ENCODE measurements at places on chromosomes 7 and 10.

- no peak for DNase-seq
These were observed 307.2 kb downstream of the SNX13 start for GRCh38 chr7:17633067-17633466.

- no peak for DNase-seq
These were observed 18.0 kb upstream of the ZNF488 start for GRCh38 chr10:47401874-47402640.

GRCh38 chr7:22043367-22043766, 97.7 kb upstream of the CDCA7L start:
- no peak for DNase-seq

DNA sequence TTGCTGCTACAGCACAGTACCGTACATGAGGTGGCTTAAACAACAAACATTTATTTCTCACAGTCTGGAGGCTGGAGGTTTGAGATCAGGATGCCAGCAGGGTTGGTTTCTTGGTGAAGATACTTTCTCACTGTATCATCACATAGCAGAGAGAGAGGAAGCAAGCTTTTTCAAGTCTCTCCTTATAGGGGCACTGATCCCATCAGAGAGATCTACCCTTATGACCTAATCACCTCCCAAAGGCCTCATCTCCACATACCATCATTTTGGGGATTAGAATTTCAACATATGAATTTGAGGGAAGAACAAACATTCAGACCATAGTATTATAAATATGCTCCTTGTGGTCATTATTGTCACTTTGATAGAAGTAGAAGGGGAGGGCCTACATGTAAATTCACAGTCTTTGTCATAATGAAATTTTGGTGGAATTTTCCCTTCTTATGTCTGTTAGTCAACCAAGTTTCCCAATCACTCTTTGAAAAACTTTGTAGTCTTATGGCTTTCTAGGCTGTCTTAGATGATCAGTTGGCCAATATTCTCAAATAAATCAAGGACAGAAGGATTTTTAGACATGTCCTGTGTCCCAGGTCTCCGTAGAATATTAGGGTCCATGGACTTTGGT, 606.2 kb downstream of the LRMDA start:
- no peak for DNase-seq

DNA sequence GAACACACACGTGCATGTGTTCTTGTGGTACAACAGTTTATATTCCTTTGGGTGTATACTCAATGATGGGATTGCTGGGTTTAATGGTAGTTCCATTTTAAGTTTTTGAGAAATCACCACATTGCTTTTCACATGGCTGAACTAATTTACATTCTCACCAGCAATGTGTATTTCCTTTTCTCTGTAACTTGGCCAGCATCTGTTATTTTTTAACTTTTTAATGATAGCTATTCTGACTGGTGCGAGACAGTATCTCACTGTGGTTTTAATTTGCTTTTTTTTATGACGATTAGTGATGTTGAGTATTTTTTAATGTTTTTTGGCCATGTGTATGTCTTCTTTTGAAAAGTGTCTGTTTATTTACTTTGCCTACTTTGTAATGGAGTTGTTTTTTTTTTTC, 256.6 kb downstream of the ZWINT start:
- no peak for DNase-seq

GRCh38 chr10:119542988-119543813, 682 bp upstream of the RGS10 start:
- DNase-seq, result peak; percentile 81

- DNase-seq, result no peak
These were observed 21.3 kb downstream of the SRPK2 start for GRCh38 chr7:105367458-105367857.

DNA sequence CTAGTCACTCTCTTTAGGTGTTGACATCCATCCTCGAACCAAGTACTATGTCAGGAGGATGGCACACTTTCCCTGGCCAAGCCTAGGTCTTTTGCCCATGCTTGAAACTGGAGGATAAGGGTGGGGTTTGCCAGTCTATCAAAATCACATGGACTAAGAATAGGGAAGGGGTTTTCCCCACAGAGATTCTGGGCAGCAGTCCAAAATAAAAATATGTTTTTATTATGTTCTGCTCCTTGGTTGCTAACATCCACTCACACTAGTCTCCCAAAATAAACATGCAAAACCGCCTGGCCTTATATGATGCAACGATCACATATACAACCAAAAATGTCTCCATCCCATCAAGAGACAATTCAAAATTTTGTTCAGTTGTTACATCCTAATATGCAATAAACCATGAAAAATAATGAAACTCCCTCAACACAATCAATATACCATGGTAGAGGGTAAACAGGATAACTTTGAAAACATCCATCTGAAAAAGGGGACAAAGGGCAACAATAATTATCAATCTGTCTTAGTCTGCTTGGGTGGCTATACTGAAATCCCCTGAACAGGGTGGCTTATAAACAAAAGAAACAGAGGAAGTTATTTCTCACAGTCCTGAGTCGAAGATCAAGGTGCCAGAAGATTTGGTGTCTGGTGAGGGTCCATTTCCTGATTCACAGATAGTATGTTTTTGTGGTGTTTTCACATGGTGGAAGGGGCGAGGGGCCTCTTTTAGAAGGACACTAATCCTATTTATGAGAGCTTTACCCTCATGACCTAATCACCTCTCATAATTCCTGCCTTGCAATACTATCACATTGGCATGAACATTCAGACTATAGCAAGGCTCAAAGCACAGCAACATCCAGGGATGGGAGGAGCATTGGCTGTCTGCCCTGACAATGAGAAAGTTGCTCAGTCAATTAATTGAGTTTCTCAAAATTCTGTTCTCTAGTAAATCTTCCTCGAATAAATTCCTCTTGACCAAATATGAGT, 159.3 kb downstream of the ETV1 start:
- no peak for DNase-seq

GRCh38 chr10:35409094-35409582, 72.8 kb downstream of the CCNY start:
- DNase-seq, result peak; percentile 36

DNA sequence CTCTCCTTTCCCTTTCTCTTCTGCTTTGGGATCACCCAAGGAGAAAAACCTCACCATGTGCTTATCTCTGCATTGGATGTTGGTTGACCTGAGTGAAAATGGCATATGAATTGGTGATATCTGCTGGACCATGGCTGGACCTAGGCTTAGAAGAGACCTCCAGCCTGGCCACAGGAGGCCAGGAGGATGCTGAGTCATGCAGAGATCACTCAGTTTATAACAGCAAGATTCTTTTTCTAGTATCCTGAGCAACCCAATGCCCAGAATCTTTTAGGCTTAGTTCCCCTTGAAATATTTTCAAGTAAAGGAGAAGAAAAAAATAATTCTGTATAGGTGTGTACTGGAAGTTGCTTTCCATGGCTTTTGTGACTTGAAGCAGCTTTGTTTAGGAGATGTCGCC, 236.3 kb downstream of the KLF6 start:
- no peak for DNase-seq
